NCI-H446 treated with DMSO at 0.1 percent for 48 hours (cell line): ENCODE measurements at places on chromosomes 7 and 10.

DNA sequence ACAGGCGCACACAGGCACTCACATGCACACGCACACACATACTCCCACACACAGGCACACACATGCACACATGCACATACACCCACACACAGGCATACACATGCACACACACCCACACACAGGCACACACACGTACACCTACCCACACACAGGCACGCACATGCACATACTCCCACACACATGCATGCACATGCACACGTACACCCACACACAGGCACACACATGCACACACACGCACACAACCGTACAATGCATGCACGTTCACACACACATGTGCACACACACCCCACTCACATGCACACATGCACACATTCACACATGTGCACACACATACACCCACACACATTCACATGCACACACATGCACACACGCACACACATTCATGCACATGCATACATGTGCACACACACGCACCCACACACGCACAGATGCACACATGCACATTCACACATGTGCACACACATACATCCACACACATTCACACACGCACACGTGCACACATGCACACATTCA is 59.3 kb downstream of the MKI67 start:
- no peak for DNase-seq

GRCh38 chr7:45920502-45921380 is at the start of gene IGFBP3:
Gene IGFBP3, minus strand, starts transcription at chr7:45921272. Its CDS starts 132 bp downstream, at chr7:45921140.
- DNase-seq: no peak

DNA sequence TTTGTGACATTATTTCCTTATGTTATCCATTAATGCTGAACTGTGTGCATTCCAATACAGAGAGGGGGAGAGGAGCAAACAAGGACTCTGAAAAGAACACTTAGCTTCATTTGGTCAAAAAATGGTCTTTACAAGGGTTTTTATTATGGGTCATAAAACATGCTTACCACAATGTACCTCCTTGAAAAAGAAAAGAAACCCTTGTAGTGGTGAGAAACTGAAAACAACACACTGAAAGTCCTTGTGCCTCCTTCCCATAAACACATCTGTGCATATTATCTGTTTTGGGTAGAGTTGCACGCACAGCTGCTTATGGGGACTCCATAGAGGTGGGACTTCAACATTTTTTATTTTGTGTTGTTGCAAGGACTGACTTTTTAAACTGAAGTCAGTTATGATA is 98.7 kb downstream of the CDK6 start:
- no peak for DNase-seq

DNA sequence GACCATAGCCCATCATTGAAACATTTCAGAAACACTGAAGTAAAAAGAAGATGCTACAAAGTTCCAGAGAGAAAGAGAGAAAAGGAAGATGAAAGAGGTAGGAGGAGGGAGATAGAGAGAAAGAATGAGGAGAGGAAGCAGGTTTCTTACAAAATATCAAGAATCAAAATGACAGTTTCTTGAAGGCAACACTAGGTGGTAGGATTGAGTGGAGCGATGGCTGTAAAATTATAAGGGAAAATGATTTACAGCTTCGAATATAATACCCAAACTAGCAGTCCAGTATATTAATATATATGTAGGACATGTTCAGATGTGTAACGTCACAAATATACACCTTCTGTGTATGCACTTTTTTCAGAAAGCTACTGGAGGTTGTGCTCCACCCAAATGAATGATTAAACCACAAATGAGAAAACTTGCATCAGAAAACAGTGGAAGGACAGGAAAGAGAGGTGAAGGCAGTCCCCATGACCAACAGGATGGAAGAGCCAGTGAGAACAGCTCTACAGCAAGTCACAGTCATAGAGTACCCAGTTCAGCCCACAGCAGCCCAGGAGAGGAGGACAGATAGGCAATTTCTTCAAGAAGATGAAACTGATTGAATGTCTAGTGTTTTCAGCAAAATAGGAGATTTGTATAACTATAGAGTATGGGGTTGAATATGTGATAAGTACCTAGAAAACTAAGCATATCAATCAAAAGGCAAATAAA is 151.5 kb upstream of the TARP start:
- no peak for DNase-seq

- DNase-seq: no peak
Observed at GRCh38 chr7:85061456-85061855, 125.4 kb downstream of the SEMA3D start.

GRCh38 chr7:131540491-131541162 is 15.8 kb downstream of the PODXL start:
- no peak for DNase-seq

DNA sequence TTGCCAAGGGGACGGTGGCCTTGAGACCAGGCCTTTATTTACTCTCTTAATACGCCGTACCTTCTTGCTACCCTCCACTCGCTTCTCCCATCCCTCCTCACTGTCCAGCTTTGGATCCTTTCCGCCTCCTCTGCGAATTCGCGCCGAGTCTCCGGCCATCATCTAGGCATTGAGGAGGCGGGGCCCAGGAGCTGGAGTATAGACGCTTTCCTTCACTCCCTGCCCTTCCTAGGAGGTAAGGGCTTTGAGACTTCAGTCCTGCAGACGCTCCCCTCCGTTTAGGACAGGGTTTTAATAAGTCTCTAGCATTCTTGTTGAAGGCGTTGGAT is 538 bp downstream of the TFAM start:
- no peak for DNase-seq

- DNase-seq: peak; percentile 11
Observed at GRCh38 chr10:20858292-20859124, 38.6 kb downstream of the NEBL start.

DNA sequence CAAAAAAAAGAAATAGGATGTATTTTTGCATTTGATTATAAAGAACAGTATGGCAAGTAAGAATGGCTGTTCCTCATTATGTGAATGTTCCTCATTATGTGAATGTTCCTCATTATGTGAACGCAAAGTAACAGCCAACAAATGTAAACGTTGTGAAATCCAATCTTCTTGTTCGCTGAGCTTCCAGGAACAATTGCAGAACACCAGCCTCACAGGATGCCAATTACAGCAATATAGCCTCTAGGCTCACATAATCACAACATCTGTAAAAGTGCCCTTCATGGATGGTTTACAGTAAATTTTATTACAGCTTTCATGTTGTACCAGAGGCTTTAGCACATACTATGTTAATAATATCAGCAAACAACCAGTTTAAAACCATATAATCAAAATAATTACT is 71.6 kb downstream of the THSD7A start:
- peak; percentile 60 for DNase-seq

DNA sequence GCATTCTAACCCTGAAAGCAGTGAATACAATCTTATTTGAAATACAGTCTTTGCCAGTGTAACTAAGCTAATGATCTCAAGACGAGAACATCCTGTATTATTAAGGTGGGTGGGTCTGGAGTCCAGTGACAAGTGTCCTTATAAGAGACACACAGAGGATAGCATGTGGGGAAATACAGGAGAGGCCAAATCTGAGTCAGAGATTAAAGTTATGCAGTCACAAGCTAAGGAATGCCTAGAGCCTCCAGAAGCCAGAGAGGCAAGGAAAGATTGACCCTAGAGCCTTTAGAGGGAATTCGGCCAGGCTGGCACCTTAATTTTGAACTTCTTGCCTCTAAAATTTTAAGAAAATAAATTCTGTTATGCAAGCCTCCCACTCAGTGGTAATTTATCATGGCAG is 87.5 kb upstream of the HGF start:
- no peak for DNase-seq

DNA sequence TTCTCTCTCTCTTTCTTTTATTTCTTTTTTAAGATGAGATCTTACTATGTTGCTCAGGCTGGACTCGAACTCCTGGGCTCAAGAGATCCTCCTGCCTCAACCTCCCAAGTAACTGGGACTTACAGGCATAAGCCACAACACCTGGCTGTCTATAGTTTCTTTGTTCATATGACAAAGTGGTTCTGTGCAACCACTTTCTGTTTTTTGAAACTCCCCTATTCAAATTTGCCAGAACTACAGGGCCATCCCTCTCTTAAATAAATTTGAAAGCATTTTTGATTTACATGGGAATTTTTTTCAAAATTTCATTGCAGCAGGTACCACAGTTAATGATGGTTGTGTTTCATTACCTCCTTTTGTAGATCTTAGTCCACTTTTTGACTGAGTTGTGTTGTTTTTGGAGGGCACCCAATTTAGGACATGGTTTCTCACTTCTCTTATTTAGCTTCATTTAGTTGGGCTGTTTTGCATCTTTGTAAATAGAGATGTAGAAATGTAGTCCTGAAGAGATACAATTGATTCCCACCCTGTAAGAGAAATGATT is 119.2 kb downstream of the LRRC4 start:
- no peak for DNase-seq

DNA sequence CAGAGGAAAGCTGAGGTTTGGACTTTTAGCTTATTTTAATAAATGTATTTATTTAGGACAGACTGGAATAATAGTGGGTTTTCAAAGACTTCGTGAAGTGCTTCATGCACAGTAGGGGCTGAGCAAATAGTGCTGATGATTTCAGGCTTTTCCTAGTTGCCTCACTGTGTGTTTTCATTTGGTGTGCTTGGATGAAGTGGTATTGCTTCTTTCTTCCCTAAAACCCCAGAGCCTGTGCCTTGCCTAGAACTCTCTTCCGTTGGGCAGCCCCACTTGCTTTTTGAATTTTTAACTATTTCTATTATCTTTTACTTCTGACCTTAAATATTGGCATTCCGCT is 49.6 kb downstream of the ARID5B start:
- DNase-seq: no peak

- no peak for DNase-seq
Observed at GRCh38 chr10:99693933-99694583, 34.7 kb downstream of the ENTPD7 start.

- DNase-seq: no peak
Observed at GRCh38 chr7:152870106-152870693, 110.6 kb downstream of the ACTR3B start.

DNA sequence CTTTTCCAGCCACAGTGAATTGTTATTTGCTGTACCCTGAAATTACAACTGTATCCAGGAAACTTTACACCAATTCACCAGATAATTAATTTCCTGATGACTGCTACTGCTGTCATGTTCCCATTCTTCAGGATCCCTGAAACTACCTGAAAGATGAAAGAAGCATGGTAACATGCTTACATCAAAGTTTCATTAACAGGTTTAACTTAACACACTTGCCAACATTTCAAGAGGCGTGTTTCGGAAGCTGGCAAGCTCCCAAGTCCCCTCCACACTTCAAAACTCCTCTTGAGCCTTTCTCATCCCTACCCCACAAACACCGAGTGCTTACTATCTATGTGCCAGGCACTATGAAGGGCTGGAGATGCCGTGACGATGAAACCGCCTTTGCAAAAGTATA is 88.6 kb downstream of the MPP7 start:
- no peak for DNase-seq

GRCh38 chr7:111380945-111381344 is 181.3 kb downstream of the IMMP2L start:
- DNase-seq: no peak

- DNase-seq: peak; percentile 72
Observed at GRCh38 chr7:11607686-11608085, 224.3 kb downstream of the THSD7A start.

GRCh38 chr7:36175886-36176285 is 22.8 kb downstream of the EEPD1 start:
- DNase-seq: no peak

GRCh38 chr7:297611-298374 is 7.8 kb downstream of the FOXL3 start:
- no peak for DNase-seq
